ENCODE measurements at places on chromosomes 2 and 18.

GRCh38 chr2:67771380-67771779 lies 291.4 kb downstream of the C1D start:
- no peak for DNase-seq

- no peak for DNase-seq
Measured at GRCh38 chr2:234793212-234793785, 158.5 kb upstream of the SH3BP4 start.

- no peak for DNase-seq
Measured at GRCh38 chr2:108377815-108378630, at the start of gene SULT1C4. Gene SULT1C4 (plus strand): TSS chr2:108377954. CDS start chr2:108378338, 384 bp downstream.

DNA sequence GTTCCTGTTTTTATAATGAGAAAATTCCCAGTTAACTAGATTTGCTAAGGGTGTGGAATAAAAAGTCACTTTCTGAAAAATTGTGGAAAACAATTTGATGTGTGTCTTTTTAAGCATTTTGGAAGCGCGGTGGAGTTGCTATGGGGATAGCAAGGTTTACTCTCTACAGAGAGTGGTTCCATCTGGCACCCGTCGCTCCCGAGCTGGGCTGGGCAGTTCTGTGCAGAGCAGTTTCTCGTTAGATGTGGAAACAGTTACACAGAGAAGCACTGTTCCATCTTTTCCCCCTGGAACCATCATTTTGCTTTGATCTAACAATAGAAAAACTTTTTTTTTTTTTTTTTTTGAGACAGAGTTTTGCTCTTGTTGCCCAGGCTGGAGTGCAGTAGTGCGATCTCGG lies 17.4 kb downstream of the LDLRAD4 start:
- no peak for DNase-seq

DNA sequence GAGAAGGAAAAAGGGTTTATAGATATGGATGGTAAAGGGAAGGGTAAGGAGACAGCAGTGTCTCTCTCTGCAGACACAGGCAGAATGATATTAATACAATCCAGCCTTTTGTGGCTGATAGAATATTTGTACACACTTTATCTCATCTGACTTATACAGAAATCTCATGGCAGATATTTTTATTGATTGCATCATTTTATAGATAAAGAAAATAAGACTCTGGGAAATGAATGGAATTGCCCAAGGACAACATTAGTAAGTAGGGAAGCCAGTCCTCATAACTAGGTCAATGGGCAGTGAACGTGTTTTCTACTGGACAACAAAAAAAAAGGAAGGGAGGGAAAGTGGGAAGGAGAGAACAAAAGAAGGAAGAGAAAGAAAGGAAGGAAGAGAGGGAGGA lies 236.4 kb upstream of the EPHA4 start:
- no peak for DNase-seq

GRCh38 chr2:85743304-85743978 lies 10.3 kb upstream of the ATOH8 start:
- DNase-seq, result no peak

DNA sequence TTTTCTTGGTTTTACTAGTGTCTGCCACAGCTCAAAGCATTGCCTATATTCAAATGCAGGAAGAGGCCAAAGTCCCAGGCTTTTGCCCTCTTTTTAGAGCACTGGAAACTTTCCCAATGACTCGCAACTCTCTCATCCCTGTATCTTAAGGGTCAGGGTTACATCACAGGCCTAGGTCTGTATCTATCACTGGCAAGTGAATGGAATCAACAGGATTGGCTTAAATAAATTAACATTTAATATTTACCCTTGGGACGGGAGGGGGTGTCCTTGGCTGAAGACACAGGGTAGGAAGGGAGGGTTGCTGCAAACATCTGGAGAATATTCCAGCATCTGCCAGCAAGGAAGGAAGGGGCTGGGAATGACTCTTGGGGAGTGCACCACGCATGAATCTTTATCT lies 242.6 kb downstream of the SLC4A3 start:
- DNase-seq, result no peak

DNA sequence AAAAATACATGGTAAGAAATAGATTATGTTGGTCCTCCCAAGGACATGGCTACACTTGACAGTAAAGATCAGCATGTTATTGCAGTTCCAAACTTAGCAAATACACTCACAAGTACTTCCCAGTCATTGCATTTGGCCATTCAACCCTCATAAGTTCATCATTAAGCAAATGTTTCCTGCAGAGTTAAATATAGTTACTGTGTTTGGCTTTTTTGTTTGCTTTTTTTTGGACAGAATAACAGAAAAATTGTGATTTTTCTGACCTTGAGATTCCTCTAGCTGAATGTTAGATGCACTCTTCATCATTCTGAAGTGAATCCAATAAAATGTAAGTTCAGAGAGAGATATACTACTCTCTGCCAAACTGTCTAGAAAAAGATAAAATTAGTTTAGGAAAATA lies 295.3 kb downstream of the GPD2 start:
- no peak for DNase-seq

GRCh38 chr2:180202467-180202951 lies 195.4 kb upstream of the CWC22 start:
- no peak for DNase-seq

- DNase-seq, result no peak
Measured at GRCh38 chr2:198273660-198274059, 469.3 kb downstream of the PLCL1 start.

GRCh38 chr2:26088038-26088643 lies 54.3 kb downstream of the RAB10 start:
- no peak for DNase-seq

GRCh38 chr2:45669032-45669486 lies 17.6 kb downstream of the PRKCE start:
- no peak for DNase-seq
